Adrenal gland (tissue), 19 donors: ENCODE measurements at places on chromosomes 1 and 21. TPM values are rescaled to one million over a fixed set of nuclear protein-coding genes. Genes with fewer than 3 reads are reported as not detected.

The SPRR3 gene
- not detected for total RNA-seq

The CAPZB gene
- 110 TPM for total RNA-seq

DNA sequence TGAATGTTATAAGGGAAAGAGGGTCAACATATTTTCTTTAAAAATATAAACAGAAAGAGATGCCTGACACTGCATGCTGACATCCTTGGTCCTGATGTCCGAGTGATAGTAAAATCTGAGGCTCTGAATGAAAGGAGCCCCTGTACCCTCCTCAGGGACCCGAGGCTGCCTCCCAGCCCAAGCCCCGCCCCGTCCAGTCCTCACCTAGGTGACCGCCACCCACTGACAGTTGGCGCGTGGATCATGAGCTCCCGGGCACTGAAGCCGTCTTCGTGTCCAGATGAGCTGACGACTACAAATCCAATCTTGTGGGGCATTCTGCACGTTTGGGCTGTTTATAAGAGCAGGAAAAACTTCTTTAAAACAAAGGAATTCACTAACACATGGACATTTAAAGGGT is 4.9 kb downstream of the CEP104 start:
- no peak for DNase-seq

The GSTM3 gene
- 86.6 TPM for total RNA-seq

- peak; percentile 83 for DNase-seq
Measured at GRCh38 chr1:9322661-9323244, 30.1 kb downstream of the SPSB1 start.

DNA sequence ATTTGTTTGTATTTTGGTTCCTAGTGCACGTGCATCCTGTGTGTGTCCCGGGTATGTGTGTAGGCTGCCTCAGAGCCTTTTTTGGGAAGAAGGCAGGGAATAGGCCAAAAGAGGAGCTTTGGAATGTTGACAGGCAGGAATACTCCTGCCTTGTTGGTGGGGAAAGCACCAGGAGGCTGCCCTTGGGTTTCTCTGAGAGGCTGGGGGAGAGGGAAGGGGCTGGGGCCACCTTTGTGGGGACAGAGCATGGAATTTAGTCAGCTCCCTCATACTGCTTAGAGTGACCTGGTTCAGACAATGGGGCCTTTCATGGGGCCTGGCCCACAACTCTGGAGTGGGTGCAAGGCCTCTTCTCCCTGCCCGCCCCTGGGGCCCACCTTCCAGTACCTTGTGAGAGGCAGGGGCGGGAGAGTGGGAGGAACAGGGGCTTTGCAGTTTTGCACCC is 31.3 kb downstream of the ACOT11 start:
- no peak for DNase-seq

The KCNJ6 gene
- total RNA-seq: 0.07 TPM

The SPATA46 gene
- not detected for total RNA-seq

GRCh38 chr21:28579986-28580550 is 412.6 kb downstream of the LTN1 start:
- DNase-seq: no peak

GRCh38 chr1:47696737-47697441 is 259.0 kb downstream of the FOXD2 start:
- DNase-seq: no peak

DNA sequence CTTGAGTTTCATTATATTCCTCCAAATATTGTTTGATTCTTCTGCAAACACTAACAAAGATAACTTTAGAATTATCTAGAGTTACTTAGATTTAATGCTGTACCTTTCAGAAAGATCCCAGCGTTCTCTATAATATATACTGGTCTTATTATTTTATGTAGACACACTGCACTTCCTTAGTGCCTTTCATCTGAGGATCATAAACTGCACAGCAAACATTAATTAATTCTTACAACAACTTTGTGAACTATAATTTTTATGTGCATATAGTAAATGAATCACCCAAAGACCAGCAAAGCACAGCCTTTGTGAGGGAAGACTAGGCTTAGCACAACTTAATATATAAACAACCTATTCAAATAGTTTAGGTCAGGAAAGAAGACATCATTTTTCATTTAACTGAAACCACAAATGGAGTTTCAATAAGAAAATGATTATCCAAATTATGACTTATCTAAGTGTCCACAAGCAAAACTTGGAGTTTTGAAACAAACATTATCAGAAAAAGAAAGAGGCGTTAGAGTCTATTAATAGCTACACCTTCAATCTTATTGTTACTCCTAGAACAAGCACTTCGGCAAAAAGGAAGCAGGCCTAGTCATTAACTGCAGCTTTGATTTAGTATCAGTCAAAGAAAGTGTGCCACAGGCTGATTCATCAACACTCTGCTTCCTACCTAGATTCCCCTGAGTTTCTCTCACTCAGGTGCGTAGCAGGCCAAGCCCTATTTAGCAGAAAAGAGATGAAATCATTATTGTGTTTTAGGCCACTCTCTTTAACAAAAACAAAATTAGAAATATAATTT is 22.5 kb upstream of the RC3H1 start:
- DNase-seq: no peak

The FTCD gene
- total RNA-seq: 0.36 TPM

DNA sequence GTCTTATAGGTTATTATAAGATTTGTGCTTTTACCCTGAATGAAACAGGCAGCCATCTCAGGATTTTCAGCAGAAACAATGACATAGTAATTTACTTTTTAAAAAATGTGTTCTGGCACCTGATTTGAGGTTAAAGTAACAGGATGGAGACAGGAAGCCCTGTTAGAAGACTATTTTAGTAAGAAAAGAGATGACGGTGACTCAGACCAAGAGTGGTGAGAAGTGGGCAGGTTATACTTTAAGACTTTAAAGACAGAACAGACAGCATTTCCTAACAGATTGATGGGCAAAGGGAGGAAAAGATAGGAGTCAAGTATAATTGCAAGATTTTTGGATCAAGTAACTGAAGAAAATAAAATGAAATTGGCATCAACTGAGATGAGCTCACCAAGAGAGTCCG is 436.8 kb upstream of the NR5A2 start:
- DNase-seq: no peak

DNA sequence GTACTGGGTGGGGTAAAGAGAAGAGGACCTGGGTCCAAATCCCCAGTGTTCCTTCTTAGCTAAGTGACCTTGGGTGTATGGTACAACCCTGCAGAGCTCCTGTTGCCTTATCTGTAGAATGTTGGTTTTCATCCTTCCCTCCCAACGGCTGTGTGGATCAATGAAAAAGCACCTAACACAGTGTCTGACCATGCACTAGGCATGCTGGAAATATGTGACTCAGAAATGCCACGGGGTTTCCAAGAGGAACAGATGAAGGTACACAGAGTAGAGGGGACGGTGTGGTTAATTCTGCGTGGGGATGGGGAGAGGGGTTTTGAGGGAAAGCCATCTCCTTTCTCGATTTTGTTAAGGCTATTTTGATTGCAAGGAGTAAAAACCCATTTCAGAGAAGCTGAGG is 8.6 kb downstream of the NIPAL3 start:
- DNase-seq: no peak

The FUCA1 gene
- 79.5 TPM for total RNA-seq

GRCh38 chr1:102970496-102971078 is 137.7 kb downstream of the COL11A1 start:
- peak; percentile 22 for DNase-seq

The LYPD8 gene
- not detected for total RNA-seq

The DYRK3 gene
- 5.9 TPM for total RNA-seq

- DNase-seq: no peak
Measured at GRCh38 chr1:115088871-115089419, 358 bp downstream of the TSPAN2 start.

- no peak for DNase-seq
Measured at GRCh38 chr1:219973213-219973612, 44.9 kb upstream of the SLC30A10 start.

DNA sequence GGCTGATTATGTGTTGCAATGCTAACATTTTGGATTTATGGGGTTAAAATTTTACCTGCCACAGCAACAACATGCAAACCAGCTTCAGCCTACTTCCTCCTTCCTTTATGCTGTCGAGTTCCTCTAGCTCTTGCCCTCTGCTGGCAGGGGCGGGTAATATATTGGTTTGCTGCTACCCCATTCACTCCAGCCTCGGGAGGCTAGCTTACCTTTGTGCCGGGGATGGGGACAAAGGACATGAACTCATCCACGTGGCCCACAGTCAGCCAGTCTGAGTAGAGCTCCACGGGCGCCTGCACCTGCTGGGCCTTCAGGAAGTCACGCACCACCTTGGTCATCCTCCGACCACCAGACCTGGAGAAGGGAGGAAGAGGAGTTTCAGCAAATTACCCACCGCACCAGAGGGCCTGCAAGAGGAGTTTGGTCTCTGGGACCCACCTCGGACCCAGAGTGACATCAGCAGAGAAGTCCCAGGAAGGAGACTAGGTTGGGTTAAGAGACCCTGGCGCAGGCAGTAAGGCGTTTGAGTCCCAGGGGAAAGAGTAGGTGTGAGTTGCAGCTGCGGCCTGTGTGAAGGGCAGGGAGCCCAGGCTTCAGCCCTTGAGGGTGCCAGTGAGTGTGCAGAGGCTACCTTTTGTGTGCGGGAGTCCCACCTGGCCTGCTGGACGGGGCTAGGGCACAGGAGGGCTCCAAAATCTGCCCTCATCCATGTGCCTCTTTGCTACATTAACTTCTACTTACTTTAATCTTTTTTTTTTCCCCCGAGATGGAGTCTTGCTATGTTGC is 21.8 kb upstream of the SDHB start:
- DNase-seq: no peak

- peak; percentile 65 for DNase-seq
Measured at GRCh38 chr1:228986093-228986904, 251.0 kb downstream of the RHOU start.

- DNase-seq: no peak
Measured at GRCh38 chr1:60847855-60848582, 234.3 kb upstream of the NFIA start.

DNA sequence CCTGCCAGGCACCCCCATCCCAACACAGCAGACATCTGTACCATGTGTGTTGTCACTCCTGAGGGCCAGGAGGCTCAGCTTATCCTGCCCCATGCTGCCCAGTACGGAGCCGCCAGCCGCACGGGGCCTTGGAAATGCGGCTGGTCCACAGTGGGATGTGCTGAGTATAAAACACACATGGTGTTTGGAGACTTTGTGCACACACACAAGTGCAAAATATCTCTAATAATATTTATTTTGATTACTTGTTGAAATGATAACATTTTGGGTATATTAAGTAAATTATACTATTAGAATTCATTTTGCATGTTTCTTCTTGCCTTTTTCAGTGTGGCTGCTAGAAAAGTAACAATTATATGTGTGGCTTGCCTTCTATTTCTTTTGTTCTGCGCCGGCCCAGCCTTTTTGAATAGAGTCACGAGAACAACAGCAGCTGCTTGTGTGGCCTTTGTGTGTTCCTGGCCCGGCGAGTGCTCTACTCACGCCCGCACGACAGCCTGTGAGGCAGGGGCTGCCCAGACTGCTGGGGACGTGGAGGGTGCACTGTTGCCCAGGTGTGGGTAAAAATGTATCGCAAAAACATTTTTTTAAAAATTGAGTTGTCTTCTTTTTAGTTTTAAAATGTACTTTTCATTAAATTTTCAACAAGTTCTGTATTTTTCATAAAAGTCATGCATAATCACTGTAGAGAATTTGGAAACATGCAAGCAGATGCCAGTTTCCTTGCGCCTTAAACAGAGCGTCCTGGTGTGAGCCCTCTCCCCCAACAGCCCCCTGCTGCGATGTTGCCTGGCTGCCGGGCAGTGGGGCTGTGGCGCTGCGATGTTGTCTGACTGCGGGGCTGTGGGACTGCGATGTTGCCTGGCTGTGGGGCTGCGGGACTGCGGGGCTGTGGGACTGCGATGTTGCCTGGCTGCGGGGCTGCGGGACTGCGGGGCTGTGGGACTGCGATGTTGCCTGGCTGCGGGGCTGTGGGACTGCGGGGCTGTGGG is 35.5 kb downstream of the COQ8A start:
- DNase-seq: no peak

GRCh38 chr1:245001252-245001651 is 136.9 kb upstream of the HNRNPU start:
- DNase-seq: no peak

The VSIG8 gene
- total RNA-seq: not detected

- DNase-seq: peak; percentile 21
Measured at GRCh38 chr1:21149855-21150432, 26.8 kb downstream of the EIF4G3 start.

- DNase-seq: no peak
Measured at GRCh38 chr1:53905509-53905908, 11.5 kb downstream of the DIO1 start.

The C1orf167 gene
- total RNA-seq: 4.7 TPM

GRCh38 chr1:174877208-174877673 is 122.5 kb upstream of the CACYBP start:
- DNase-seq: no peak

DNA sequence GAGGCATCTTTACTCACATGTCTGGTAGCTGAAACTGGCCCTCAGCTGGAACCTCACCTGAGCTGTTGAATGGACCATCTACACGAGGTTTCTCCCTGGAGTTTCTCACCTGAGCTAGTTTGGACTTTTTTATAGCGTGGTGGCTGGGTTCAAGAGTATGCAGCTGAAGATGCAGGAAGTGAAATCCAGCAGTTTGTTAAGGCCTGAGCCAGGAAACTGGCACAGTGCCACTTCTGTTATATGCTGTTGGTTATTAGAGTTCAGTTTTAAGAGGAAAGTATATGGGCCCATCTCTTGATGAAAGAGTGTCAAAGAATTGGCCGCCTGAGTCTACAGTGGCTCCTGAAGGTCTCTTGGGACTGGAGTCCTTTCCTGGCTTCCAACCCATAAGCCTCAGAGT is 35.6 kb downstream of the STUM start:
- no peak for DNase-seq

The ATP6V1G3 gene
- total RNA-seq: not detected

DNA sequence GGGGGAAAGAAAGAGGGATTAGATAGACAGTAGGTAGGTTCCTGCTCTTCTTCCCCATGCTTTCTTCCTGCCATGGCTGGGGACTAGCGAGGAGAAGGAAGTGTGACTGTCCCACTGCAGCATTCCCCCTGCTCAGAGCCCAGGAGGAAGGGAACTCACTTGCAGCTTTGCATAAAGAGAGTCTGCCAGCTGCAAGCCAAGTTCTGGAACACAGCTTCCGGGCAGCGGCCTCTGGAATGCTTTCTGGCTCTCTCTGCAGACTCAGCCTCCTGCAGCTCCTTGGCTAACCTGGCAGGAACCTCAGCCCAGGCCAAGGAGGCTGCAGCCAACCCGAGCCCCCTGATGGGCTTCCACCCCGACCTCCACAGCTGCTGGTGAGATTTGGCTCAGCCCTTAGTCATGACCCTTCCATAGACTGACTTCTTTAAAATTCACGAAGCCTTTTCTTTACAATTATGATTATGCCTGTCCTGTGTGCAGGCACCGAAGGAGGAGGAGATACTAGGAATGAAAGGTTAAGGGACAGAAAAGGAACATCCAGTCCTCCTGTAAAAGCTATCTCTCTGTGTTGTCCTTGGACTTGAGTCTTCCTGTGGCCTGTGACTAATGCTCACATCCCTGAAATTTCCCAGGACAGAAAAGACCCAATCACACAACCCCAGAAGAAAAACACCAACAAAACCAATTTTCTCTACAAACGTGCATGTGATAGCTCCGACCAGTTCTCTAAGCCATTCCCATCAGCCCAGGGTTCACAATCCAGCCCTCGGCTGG is 108.2 kb upstream of the OLIG2 start:
- DNase-seq: no peak
